NCI-H2171 treated with DMSO at 0.1 percent for 48 hours (cell line): ENCODE measurements at places on chromosomes 4 and X.
A peak's percentile ranks its signal among the peaks of the same experiment; 100 is the strongest.

DNA sequence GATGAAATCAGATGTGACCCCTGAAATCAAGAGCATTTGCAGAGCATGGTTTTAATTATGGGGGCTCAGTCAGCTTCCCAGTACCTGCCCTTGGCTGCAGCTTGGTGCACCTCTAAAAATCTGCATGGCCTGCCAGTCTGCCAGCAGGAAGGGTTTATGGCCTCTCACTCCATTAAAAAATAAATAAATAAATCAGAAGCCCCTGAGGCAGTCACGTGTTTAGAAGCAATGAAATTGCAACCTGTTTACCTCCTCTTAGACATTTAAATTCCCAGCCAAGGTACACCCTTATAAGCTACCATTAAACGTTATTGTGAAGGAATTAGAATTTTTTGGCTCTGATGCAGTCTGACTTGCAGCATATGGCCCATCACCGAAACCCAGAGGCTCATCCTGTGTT, 114.0 kb upstream of the LDB2 start:
- DNase-seq = no peak

DNA sequence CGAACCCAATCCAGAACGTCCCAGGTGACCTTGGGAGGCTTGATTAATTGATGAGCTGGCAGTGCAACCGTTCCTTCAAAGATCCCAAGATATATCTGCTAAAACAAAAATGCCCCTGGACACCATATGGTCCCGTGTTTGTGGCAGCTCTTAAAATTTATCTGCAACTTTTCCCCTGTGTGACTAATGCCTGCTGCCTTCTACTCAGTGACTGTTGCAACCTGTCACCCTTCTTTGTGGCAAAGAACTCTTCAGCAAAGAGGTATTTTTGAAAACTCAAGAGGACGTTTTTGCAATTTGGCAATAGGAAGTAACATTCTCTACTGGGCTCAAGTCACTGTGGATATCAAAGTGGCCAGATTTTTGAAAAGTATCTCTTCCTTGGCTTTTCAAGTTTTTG, 75.8 kb upstream of the SOD3 start:
- no peak for DNase-seq

DNA sequence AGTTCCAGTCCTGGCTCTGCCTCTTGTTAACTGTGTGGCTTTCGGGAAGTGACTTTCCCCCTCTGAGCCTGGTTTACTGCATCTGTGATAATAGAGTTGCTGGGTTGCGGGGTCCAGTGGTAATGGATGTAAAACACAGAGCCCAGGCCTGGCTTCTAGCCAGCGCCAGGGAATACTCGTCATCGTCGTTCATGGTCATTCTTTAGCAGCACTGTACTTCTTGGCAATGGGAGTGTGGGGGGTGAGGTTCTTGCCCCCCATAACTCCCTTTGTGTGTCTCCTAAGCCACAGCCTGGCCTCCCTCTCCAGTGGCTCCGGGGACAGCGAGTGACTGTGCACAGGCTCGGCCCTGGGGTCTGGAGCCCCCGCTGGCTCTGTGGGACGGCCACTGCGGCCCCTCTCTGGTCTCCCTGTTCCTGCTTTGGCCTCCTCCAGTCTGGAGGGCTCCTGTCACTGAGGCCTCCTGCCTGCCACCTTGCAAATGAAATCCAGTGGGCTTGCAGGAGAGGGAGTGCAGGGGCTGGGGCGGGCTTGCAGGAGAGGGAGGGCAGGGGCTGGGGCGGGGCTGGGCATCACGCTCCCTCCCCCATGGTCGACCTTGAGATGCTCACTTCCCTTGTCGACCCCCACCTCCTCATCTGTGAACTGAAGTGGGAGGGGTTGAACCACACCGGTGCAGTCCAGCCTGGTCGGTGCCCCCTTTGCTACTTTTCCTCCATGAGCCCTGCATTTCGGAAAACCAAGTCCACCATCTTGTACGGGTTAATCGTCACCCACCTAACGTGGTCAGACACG, 13.2 kb downstream of the PSAPL1 start:
- DNase-seq = no peak

DNA sequence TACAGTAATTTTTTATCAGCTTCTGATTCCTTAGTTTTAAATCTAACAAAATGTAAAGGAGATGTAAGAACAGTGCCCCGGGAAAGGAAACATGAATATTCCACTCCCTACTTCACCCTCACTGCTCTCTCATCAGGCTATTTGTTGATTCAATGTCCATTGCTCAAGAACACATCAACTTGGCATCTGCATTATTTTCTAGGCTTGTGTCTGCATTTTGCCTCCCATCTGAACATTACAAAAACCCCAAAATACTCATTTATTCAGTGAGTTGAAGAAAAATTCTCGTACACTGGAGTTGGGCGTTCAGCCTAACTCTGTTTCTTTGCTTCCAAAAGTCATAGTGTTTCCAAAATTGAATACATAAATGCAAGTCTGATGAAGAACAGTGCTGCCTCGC, 25.6 kb downstream of the ARHGAP6 start:
- no peak for DNase-seq

- no peak for DNase-seq
Measured at GRCh38 chr4:34328939-34329338, 1915.4 kb downstream of the ARAP2 start.

DNA sequence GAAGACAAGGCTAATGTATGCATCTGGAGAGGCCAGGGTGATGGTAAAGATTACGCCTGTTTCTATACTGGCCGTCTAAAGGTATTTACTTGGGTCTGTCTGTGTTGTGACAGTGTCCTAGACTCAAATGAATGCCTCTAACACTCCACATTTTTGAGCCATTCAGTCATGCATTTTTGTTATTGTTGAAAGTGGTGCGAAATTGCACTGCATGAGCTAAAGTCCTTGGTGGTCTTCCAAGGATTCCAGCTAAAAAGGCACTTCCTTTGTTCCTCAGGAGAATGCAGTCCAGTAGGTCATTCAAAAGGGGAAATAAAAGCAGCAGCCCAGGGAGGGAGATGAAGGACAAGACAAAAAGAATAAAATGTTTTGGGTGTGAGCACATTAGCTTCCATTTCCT, 3.0 kb downstream of the GPC4 start:
- DNase-seq = no peak

- no peak for DNase-seq
Measured at GRCh38 chr4:171849686-171850222, 36.5 kb downstream of the GALNTL6 start.

- DNase-seq = no peak
Measured at GRCh38 chrX:17674601-17675000, 62.7 kb upstream of the SCML1 start.

- DNase-seq = no peak
Measured at GRCh38 chrX:109831326-109831985, 98.4 kb upstream of the ACSL4 start.

DNA sequence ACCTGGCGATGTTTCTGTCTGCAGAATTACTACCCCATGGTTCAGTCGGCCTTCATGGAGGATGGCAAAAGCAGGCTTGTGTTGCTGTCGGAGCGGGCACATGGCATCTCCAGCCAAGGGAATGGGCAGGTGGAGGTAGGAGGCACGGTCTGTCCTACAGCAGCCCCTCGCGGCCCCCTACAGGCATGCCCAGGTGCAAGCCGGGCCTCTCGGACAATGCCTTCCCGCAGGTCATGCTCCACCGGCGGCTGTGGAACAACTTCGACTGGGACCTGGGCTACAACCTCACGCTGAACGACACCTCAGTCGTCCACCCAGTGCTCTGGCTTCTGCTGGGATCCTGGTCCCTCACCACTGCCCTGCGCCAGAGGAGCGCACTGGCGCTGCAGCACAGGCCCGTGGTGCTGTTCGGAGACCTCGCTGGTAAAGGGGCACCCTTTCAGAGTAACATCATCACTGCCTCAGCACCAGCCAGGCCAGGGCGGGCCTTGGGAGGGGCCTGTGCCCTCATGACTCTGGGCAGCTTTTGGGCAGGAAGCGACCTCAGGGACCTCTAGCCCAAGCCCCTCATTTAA, 29.5 kb upstream of the MRFAP1 start:
- no peak for DNase-seq

DNA sequence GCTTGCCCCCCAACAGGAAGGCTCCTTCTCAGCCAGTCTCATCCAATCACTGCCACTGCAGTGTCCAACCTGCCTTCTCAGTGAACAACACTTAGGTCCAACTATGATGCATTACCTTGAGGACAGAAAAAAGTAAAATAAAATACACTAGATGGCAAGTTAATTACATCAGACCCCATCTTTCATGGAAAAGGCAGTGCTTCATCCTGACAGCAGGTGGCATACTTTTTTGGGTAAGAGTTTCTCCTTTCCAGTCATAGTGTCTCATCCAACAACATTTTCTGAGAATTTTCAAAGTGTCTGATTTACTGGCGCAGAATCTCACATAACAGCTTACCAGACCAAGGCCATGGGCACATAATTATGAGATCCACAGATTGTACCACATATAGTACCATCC, 1742.8 kb downstream of the PCDH7 start:
- peak; percentile 1 for DNase-seq

DNA sequence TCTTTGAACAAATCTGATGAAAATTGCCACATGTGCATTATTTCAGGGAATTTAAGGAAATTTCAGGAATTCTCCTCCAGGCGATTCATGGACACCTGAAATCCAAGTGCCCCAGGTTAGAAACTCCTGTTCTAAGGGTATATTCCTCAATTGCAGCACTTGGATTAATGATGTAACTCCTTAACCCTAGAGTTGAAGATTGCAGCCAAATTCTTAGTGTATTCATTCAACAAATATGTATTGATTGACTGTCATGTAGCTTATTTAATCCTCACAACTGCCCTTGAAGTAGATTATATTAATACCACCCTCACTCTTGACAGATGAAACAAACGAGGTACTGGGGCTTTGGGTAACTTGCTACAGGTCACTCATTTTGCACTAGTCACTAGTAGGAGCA, 11.3 kb downstream of the CETN2 start:
- no peak for DNase-seq
